ENCODE measurements at places on chromosomes 12 and 14. TPM values are rescaled to one million over a fixed set of nuclear protein-coding genes. Genes with fewer than 3 reads are reported as not detected.

The BEGAIN gene
- 4.5 TPM for total RNA-seq

The FITM1 gene
- total RNA-seq: 0.81 TPM

The TRMT5 gene
- 8.9 TPM for total RNA-seq

The SMCO2 gene
- not detected for total RNA-seq

The PRH2 gene
- not detected for total RNA-seq

The USP44 gene
- total RNA-seq: 2.9 TPM

The LTBR gene
- total RNA-seq: 180 TPM

The LRIG3 gene
- 50.8 TPM for total RNA-seq

The ASCL1 gene
- not detected for total RNA-seq

The INSM2 gene
- not detected for total RNA-seq

The DCAF5 gene
- 56.4 TPM for total RNA-seq

The MYRFL gene
- 0.95 TPM for total RNA-seq

The KRT1 gene
- total RNA-seq: 2.9 TPM

The ENDOU gene
- not detected for total RNA-seq

The GZMB gene
- 2.8 TPM for total RNA-seq

The CCDC175 gene
- total RNA-seq: 0.58 TPM

The MAPKAPK5 gene
- 35.8 TPM for total RNA-seq

The OVCH1 gene
- not detected for total RNA-seq

The BORCS5 gene
- 14.2 TPM for total RNA-seq

The RFX4 gene
- 0.26 TPM for total RNA-seq

The BDKRB2 gene
- 14.5 TPM for total RNA-seq

The TEAD4 gene
- total RNA-seq: 5.1 TPM

The CACNB3 gene
- 43.1 TPM for total RNA-seq

The RASSF8 gene
- 40.7 TPM for total RNA-seq

The SYT10 gene
- 0.46 TPM for total RNA-seq

The LBHD2 gene
- 0.60 TPM for total RNA-seq

The CMA1 gene
- total RNA-seq: 0.29 TPM

The SLCO1B1 gene
- 0.12 TPM for total RNA-seq

The SALL2 gene
- 8.3 TPM for total RNA-seq

The PAH gene
- total RNA-seq: 958 TPM
